ENCODE measurements at places on chromosomes 4 and X.

DNA sequence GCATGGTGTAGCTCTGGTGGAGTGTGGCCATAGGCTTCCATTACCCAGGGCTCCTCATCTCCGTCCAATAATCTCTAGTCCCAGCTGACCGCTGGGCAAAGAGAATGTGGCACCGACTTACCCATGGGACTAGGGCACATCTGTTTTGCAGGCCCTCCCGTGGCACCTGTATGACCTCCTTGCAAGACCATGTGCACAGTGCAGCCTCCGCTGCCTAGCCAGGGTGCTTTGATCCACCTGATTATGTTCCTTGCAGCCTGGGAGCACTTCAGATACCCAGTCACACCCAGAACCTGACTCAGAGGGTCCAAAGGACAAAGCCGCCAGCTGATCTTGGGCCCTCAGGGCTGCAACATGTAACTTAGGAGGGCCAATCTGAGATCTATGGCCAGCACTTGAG lies 84.8 kb downstream of the PCDH10 start:
- no peak for DNase-seq

DNA sequence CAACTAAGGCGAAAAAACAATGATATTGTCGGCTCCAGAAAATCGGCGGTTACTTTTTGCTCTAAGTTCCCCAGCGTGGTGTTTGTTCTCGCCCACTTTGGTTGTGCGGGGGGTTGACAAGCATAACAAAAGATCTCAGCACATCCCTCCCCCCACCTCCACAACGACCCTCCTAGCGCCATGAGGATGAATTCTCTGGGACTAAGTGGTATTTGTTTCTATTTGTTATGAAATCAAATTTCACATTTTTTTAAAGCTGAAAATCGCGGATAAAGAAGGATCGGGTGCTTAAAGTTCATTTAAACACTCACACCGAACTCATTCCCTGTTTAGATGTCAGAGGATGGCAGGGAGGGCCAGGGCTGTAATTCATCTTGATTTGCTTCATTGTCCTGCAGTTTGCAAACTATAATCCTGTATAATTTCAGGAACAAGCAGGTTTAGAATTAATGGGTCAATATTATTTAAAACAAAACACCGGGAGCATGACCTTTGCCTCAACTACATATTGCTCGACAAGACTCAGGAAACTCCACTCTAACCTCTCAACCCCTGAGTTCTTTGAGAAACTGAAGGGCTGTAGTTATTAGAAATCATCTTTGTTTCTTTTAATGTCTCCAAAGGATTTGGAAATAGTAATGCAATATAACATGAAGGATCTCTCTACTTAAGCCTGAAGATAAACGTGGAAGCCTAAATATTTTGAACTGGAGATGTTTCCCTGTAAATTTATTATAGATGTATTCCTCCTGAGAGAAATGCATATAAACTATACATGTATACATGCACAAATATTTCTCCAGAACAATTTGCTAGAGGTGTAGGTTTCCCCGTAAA lies 6.4 kb downstream of the PITX2 start:
- DNase-seq, result no peak

DNA sequence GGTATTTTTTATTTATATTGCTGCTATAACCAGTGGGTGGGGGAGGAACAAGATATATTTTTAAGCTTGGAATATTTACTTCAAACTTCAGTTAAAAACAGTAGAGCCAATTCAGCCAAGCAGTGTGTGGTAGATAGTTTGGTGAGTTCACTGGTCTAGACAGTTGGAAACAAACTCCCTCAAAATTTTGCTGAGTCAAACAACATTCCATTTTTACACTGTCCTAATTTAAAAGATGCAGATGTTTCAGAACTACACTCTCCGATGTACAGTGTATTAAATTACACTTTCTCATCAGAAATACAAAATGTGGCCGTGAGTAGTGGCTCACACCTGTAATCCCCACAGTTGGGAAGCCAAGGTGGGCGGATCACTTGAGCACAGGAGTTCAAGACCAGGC lies 23.3 kb downstream of the PRKX start:
- no peak for DNase-seq

DNA sequence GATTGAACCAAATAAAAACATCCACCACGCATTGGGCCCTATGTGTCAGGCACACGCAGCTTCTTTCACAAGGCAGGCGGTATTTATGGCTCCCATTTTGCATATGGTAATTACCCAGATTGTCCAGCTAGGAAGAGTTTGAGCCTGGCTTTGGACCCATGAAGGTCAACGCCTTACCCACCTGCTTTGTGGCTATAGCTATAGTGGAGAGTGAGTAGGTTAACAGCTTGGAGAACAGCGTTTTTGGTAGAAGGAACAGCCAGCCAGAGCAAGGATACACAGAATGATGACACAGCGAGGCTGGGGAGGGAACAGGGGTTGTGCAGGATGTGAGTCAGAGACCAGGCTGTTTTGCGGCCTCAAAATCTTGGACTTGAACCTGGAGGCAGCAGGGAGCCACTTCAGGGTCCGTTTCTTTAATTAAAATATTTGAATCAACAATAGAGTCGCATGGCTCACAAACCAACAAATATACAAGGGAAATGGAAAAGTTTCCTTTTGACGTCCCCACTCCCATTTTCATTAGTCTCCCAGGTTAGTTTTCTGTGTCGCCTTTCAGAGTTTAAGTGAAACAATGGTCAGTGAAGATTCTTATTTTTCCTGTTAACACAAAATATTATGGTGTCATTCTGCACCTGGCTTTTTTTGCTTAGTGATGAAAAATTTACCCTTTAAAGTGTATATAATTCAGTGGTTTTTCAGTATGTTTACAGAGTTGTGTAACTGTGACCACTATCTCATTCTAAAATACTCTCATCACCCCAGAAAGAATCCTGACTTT lies 118.2 kb upstream of the STX18 start:
- no peak for DNase-seq

DNA sequence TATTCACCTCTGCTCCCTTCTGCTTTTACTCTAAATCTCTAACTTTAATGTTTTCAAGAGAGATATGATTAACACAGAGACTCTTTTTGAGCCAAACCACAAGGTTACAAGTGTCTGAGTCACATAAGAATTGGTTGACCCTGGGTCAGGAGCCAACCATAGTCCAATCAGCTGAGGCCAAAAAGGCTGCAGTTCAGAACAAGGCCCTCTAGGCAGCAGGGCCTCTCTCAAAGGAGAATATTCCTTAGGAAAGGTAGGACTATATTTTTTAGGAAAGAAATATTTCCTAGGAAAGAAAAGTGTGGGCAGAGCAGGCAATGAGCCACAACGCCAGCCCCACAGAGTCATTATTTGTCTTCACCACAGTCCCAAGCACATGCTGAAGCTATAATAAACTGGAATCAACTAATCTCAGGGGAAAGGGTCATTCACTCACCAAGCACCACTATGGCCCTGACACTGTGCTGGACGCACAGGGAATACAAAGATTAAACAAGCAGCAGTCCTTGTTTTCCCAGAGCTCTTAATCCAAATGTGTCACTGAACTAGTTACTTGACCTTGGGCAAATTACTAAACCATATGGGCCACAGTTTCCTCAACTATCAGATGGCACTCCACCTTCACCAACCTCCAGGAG lies 2.2 kb downstream of the ATP8A1 start:
- peak; percentile 38 for DNase-seq

GRCh38 chrX:47091149-47091775 lies 13.0 kb downstream of the RGN start:
- no peak for DNase-seq

- DNase-seq, result no peak
Measured at GRCh38 chr4:61300266-61300844, 100.2 kb downstream of the ADGRL3 start.

GRCh38 chrX:21947671-21948070 lies 7.2 kb downstream of the SMS start:
- DNase-seq, result no peak

- no peak for DNase-seq
Measured at GRCh38 chr4:178602833-178603232, 1160.6 kb upstream of the AGA start.

GRCh38 chr4:114997576-114998247 lies 115.7 kb downstream of the NDST4 start:
- DNase-seq, result no peak

GRCh38 chr4:150425161-150425560 lies 156.8 kb upstream of the MAB21L2 start:
- no peak for DNase-seq

DNA sequence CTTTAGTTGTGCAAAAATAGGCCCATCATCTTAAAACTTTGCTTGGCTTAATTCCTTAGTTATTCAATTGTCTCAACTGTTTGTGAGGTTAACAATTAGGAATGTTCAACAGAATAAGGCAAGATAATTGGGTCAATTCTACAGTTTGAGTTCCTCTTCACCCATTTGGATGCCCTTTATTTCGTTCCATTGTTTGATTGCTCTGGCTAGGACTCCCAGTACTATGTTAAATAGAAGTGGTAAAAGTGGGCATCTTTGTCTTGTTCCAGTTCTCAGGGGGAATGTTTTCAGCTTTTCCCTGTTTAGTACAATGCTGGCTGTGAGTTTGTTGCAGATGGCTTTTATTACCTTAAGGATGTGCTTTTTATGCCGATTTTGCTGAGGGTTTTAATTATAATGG lies 761.5 kb upstream of the GRIA3 start:
- DNase-seq, result no peak

- DNase-seq, result no peak
Measured at GRCh38 chr4:95869961-95870500, 30.1 kb downstream of the PDHA2 start.

- DNase-seq, result no peak
Measured at GRCh38 chr4:80790152-80790551, 240.4 kb upstream of the BMP3 start.

DNA sequence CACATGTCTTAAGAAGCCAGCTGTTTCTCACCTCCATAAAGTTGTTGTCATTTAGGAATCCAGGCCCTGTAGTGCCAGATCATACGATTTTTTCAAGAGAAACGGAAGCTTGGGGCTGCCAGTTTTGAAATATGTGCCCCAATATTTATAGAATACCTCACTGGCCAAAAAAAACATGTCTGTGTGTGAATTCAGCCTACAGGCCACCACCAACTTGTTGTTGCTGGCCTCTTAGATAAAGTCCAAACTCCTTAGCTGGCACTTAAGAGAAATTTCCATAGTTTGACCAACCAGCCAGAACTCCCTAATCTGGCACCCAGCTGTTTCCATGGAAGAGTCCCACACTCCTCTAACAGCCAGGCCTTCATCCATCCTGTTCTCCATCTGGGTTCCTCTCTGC lies 74.1 kb downstream of the WDR19 start:
- no peak for DNase-seq

- no peak for DNase-seq
Measured at GRCh38 chr4:78150543-78150864, 93.4 kb downstream of the FRAS1 start.

DNA sequence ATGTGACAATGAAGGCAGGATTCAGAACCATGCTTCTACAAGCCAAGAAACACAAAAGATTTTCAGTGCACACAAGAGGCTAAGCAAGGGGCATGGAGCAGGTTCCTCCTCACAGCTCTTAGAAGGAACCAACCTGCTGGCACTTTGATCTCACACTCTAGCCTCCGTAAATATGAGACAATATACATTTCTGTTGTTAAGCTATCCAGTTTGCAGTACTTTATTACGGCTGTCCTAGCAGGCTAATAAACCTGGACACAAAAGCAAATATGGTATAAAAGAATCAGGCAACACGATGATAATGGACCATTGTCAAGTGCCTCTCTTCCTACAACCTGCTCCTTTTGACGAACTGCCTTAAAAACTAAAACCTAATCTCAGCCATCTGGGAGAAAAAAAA lies 114.5 kb downstream of the ZAR1 start:
- no peak for DNase-seq

DNA sequence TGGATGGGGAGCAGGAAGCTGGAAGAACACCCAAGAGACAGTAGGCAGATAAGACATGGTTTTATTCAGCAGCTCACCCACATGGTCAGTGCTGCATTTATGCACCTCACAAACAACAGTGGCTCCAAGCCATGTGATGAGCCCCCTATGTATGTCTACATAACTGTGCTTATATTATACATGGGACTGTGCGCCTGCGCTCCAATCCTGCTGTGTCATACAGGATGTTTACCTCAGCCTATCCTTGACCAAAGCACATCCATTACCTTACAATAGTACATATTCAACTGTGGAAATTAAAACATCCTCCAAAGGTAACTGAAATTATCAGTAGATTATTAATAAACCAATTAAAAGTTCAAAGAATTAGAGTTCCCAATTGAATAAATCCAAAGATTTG lies 44.1 kb upstream of the SGMS2 start:
- DNase-seq, result no peak

- DNase-seq, result no peak
Measured at GRCh38 chr4:931194-931959, 739 bp downstream of the GAK start.

GRCh38 chr4:37665333-37666320 lies 20.5 kb downstream of the RELL1 start:
- no peak for DNase-seq

- no peak for DNase-seq
Measured at GRCh38 chr4:177737387-177737940, 295.2 kb upstream of the AGA start.

GRCh38 chr4:160100316-160100715 lies 997.4 kb downstream of the RAPGEF2 start:
- DNase-seq, result no peak

DNA sequence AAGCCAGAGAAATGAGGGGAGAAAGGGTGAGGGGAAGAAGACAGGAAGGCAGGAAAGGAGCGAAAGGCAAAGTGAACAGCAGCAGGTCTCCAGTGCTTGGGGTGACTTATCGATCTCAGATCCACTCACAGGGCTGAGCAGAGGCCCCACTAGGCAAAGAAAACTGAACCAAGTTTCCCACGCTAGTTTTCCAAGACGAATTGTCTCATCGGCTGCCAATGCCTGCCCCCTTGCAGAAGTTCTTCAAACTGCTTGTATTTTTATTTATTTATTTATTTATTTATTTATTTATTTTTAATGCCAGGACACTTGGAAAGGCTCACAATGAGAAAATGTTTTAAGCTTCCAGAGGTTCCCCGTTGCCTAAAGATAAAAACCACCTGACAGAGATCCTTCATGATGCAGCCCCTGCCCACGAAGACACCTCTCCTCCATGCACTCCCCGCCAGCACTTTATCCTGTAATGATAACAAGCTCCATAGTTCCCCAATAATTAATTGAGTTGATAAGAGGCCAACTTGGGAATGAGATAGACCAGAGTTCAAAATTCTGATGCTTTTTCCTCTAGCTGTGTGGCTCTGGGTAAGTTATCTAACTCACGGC lies 43.2 kb downstream of the QDPR start:
- DNase-seq, result no peak

DNA sequence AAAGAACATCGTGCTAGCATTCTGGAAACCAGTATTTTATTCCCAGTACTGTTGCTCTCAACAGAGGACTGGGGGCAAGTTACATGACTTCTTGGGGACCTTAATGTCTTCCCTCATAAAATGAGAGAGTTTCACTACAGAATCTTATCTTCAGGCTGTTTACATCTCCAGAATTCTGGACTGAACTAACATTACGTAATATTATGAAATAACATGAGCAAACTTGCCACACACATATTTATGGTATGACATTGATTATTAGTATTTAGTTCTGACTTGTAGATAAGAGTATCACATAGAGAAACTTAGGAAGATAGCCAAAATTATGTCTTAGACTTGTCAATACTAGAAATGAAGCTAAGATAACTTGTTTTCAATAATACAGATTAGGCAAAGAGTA lies 68.0 kb downstream of the NFKB1 start:
- DNase-seq, result no peak

All from activated CD4-positive, alpha-beta T cell treated with anti-CD3 and anti-CD28 coated beads, Interleukin-2, amount 50 U/mL, for 48 hours (primary cell).